Spleen (tissue), 13 donors: ENCODE measurements at places on chromosomes 1 and 21. TPM values are rescaled to one million over a fixed set of nuclear protein-coding genes. Genes with fewer than 3 reads are reported as not detected.

Gene SYT6
- not detected for total RNA-seq

Gene RIPPLY3
- not detected for total RNA-seq

Gene LRRC71
- total RNA-seq: 0.47 TPM

Gene MAEL
- total RNA-seq: not detected

Gene KISS1
- not detected for total RNA-seq

Gene RSPH1
- total RNA-seq: not detected

Gene TMCO4
- total RNA-seq: 40.8 TPM

Gene BMP8B
- total RNA-seq: 0.76 TPM

Gene CGN
- 0.63 TPM for total RNA-seq

Gene PGLYRP3
- total RNA-seq: not detected

Gene AMIGO1
- 5.0 TPM for total RNA-seq

Gene ADARB1
- total RNA-seq: 26.0 TPM

Gene GJB3
- total RNA-seq: not detected

Gene SYPL2
- 0.67 TPM for total RNA-seq

Gene FCRL2
- total RNA-seq: 56.5 TPM

Gene C4BPB
- total RNA-seq: 1.1 TPM

Gene GBP3
- 24.2 TPM for total RNA-seq

Gene IGSF3
- 0.52 TPM for total RNA-seq

Gene GUCA2B
- not detected for total RNA-seq

Gene ENO1
- 751 TPM for total RNA-seq

Gene CTSE
- not detected for total RNA-seq

Gene MRPL9
- 55.4 TPM for total RNA-seq

Gene CRABP2
- 1.4 TPM for total RNA-seq

Gene SERPINC1
- not detected for total RNA-seq

Gene MSH4
- 0.41 TPM for total RNA-seq

Gene IL10RB
- total RNA-seq: 55.7 TPM

Gene IARS2
- total RNA-seq: 51.7 TPM

Gene FCRL6
- total RNA-seq: 24.2 TPM

Gene ERICH3
- total RNA-seq: 0.23 TPM

Gene ADAMTS4
- total RNA-seq: 11.0 TPM

Gene FOXO6
- not detected for total RNA-seq

Gene KRTAP12-2
- total RNA-seq: not detected

Gene FABP3
- total RNA-seq: 24.7 TPM

Gene FTCD
- not detected for total RNA-seq

Gene DYNLT4
- 0.82 TPM for total RNA-seq

Gene GPR37L1
- total RNA-seq: not detected

Gene SPRR2E
- not detected for total RNA-seq

Gene MPZ
- 9.1 TPM for total RNA-seq

Gene RBP7
- 40.4 TPM for total RNA-seq

Gene TNNI3K
- 4.1 TPM for total RNA-seq

Gene PACC1
- 11.6 TPM for total RNA-seq

Gene NT5C1A
- not detected for total RNA-seq

Gene CFAP107
- not detected for total RNA-seq

Gene F5
- total RNA-seq: 7.7 TPM

Gene TCHH
- 9.6 TPM for total RNA-seq

Gene PIGV
- 12.5 TPM for total RNA-seq

Gene CHODL
- total RNA-seq: 4.9 TPM

Gene LACTBL1
- not detected for total RNA-seq

Gene OPRD1
- not detected for total RNA-seq
